Mammary epithelial cell (primary cell): ENCODE measurements at places on chromosomes 7 and 10. TPM values are rescaled to one million over a fixed set of nuclear protein-coding genes. Genes with fewer than 3 reads are reported as not detected.

The RBM20 gene
- 0.17 TPM for total RNA-seq

The HOXA2 gene
- total RNA-seq: 1.1 and 1.5 TPM in 2 replicates

The AKR1D1 gene
- total RNA-seq: not detected

The SLC35G1 gene
- total RNA-seq: 3.0 and 4.7 TPM in 2 replicates

The KCNH2 gene
- total RNA-seq: 1.5 TPM

The MINPP1 gene
- 32.8 TPM for total RNA-seq

The PNLIPRP2 gene
- not detected for total RNA-seq

The PNLIPRP3 gene
- total RNA-seq: 98.4 and 150 TPM in 2 replicates

The VWC2 gene
- total RNA-seq: not detected

The PAPOLB gene
- total RNA-seq: not detected in 2 replicates

The HOXA1 gene
- 9.4 and 14.5 TPM in 2 replicates for total RNA-seq

The PUS7 gene
- 19.8 TPM for total RNA-seq

The CD36 gene
- total RNA-seq: 0.21 TPM in 1 of 2 replicates, not detected in the other

The SPDYE2 gene
- not detected for total RNA-seq

The TUBAL3 gene
- 0.17 TPM for total RNA-seq

The DYDC2 gene
- total RNA-seq: not detected

The C10orf120 gene
- total RNA-seq: not detected in 2 replicates

The AGAP9 gene
- 7.7 and 8.0 TPM in 2 replicates for total RNA-seq

The CYP3A4 gene
- total RNA-seq: not detected

The LIPK gene
- total RNA-seq: not detected

The KLF14 gene
- not detected for total RNA-seq

The PILRA gene
- total RNA-seq: not detected

The MAGI2 gene
- 1.4 and 2.3 TPM in 2 replicates for total RNA-seq

The SERPINE1 gene
- 429 TPM for total RNA-seq

The COL26A1 gene
- not detected in 2 replicates for total RNA-seq

The CNPY1 gene
- total RNA-seq: not detected

The EBLN1 gene
- not detected for total RNA-seq

The FAM237B gene
- not detected for total RNA-seq

The BNIP3 gene
- total RNA-seq: 50.8 TPM

The CYP2C8 gene
- total RNA-seq: not detected

The LRIT1 gene
- total RNA-seq: not detected

The C10orf62 gene
- total RNA-seq: 0.27 TPM in 1 of 2 replicates, not detected in the other

The NACAD gene
- total RNA-seq: 0.17 TPM

The UCMA gene
- not detected in 2 replicates for total RNA-seq

The UBN2 gene
- 7.3 TPM for total RNA-seq

The SPDYE6 gene
- total RNA-seq: not detected

The CCL26 gene
- total RNA-seq: not detected

The NPFFR1 gene
- under 0.01 TPM for total RNA-seq

The ASZ1 gene
- not detected for total RNA-seq

The ANK3 gene
- total RNA-seq: 12.9 and 17.6 TPM in 2 replicates

The NPC1L1 gene
- total RNA-seq: not detected in 2 replicates

The MBL2 gene
- not detected for total RNA-seq

The PGAM2 gene
- not detected in 2 replicates for total RNA-seq

The EXOC6 gene
- total RNA-seq: 3.5 TPM

The KAZALD1 gene
- total RNA-seq: 1.4 and 2.3 TPM in 2 replicates

The MMP21 gene
- not detected for total RNA-seq

The GIGYF1 gene
- total RNA-seq: 22.3 and 29.3 TPM in 2 replicates

The CSGALNACT2 gene
- 24.5 and 39.4 TPM in 2 replicates for total RNA-seq

The CALHM3 gene
- not detected in 2 replicates for total RNA-seq

The OGDHL gene
- total RNA-seq: 0.33 TPM

The EPHB6 gene
- total RNA-seq: 0.83 TPM

The WNT8B gene
- not detected for total RNA-seq

The CUZD1 gene
- total RNA-seq: 1.2 and 1.3 TPM in 2 replicates

The MYH16 gene
- total RNA-seq: under 0.01 TPM

The SRRM3 gene
- total RNA-seq: 0.17 TPM

The EN2 gene
- total RNA-seq: 0.17 TPM

The FBXL13 gene
- total RNA-seq: 1.3 TPM

The NPTX2 gene
- 3.0 TPM for total RNA-seq
